NCI-H510A treated with DMSO at 0.1 percent for 48 hours (cell line): ENCODE measurements at places on chromosomes 12 and 14.

DNA sequence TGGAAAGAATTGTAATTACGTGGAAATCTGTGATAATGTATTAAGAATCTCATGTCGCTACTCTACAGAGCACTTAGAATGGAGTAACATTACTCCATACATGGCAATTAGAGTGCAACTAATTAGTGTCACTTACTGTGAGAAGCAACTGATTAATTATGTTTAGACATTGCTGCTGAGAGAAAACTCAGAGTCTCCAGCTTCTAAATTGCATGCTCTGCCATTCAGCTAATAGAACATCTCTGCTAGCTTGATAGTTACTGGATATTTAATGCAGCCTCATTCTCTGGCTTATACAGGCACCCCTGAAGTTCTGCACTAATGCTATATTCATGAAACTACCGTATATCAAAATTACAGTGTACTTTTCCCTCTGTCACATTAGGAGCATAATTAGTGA lies 338.4 kb downstream of the ADAMTS20 start:
- no peak for DNase-seq

- DNase-seq, result no peak
Measured at GRCh38 chr14:25826105-25826504, 771.7 kb downstream of the NOVA1 start.

- DNase-seq, result no peak
Measured at GRCh38 chr12:28681980-28682379, 467.1 kb upstream of the FAR2 start.

GRCh38 chr14:44995196-44995595 lies 33.2 kb downstream of the TOGARAM1 start:
- no peak for DNase-seq

GRCh38 chr12:46267825-46268582 lies 839 bp downstream of the SLC38A1 start:
- peak; percentile 72 for DNase-seq

GRCh38 chr14:20551606-20552005 lies 9.2 kb downstream of the RNASE9 start:
- no peak for DNase-seq

GRCh38 chr12:123655420-123655819 lies 15.5 kb upstream of the TCTN2 start:
- DNase-seq, result no peak

DNA sequence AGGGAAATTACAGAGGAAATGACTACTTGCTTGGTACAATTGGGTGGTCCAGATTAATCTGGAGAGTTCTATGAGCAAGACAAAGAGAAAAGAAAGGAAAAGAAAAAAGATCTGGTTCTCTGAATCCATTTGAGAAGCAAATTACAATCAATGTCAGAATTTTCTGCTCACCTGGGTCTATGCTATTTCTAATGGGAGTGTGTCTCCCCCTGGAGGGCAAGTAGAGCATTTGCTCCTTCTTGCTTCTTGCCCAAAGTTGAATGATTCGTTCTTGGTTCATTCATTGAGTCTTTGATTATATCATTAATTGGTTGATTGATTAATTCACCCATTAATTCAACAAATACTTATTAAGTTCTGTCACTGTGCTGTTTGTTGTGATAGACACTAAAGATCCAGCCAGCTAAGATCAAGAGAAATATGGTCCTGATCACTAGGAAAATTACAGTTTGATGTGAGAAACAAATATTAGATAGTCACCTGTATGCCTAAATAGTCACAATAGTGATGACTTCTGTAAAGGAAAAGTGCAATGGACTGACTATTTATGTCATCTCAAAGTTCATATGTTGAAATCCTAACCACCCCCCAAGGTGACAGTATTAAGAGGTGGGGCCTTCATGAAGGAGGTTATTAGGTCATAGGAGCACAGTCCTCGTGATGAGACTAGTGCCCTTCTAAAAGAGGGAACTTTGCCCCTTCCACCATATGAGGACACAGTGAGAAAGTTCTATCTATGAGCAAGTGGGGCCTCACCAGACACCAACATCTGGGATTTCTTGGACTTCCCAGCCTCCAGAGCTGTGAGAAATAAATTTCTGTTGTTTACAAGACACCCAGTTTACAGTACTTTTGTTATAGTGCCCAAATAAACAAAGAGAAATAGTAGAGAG lies 8.0 kb upstream of the ASB8 start:
- peak; percentile 40 for DNase-seq

DNA sequence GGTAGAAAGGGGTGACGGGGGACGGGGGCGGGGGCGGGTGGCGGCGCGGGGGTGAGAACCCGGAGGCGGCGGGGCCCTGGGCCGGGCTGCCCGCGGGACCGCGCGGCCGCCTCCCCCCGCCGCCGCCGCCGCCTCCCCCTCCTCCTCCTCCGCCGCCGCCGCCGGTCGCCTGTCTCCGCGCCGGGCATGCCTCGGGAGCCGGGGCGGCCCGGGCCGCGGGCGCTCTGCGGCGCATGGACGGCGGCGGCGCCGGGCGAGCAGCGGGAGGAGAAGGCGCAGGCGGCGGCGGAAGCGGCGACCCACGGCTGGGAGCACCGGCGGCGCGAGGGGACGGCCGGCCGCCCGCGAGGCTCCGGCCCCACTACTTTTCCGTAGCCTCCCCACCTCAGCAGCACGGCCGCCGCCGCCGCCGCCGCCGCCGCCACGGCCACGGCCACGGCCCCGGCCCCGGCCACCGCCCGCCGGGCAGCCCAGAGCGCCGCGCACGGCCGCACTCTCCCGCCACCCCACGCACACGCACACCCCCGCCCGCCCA lies at the start of gene NPAS3:
NPAS3 (plus strand) TSS at position 161 of the 535 bp plus-strand sequence.
- DNase-seq, result no peak

DNA sequence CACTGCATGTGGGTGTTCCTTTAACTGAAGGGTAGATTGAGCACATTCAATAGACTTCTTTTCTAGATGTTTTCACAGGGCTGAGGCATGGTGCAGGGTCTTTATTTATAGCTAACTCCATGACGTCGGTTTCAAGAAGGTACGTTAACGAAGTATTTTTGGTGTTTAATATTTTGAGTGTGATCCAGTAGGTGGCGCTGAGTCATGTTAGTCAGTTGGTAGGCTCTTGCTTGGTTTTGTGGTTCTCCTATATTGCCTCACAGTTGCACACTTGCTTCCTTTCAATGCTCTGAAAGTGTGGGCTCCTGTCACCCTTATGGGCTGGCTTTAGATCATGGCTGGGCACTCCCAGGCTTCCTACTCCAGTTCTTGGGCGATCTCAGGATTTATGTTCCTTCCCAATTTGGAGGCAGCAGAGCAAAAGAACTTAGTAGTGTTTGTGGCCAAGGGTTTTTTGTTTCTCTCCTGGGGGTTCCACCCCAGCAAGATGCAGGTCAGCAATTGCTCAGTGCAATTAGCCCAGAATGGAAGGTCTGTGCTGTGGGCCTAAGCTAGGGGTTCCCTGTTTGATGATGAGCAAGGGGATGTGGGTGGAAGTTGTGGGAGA lies 471.6 kb upstream of the FOXG1 start:
- DNase-seq, result no peak

GRCh38 chr12:114967151-114967550 lies 283.2 kb upstream of the TBX3 start:
- no peak for DNase-seq

DNA sequence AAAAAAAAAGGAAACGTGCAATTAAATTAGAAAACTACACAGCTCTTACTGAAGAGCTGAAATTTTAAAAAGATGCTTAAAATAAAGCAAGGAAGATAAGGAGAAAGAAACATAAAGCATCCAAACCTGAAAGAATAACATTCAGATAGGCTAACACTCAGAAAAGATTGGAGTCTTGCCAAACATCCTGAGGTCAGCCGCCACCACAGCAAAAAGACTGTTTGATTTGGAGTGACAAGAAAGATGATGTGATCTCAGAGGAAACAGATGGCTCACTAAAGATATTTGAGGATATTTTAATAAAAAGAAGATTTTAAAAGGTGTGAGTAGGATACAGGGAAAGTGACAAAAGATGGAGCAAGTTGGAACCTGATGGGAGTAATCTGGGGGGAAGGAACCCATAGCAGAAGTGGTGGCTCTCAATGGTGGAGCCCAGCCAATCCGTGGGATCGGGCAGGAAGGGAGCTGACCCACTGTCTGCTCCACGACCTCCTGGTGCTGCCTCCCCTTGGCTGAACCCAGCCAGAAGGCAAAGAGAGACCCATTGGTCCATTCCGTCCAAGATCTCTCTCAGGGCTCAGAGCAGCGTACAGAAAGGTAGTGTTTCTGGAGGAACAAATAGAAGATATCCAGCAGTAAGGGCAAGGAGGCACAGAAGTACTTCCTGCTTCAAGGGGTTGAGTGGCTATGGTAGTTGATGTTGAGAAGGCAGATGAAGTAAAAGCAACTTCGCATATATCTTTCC lies 469.6 kb downstream of the RGS6 start:
- DNase-seq, result no peak

- DNase-seq, result no peak
Measured at GRCh38 chr12:105233041-105233905, 2.7 kb downstream of the APPL2 start.

DNA sequence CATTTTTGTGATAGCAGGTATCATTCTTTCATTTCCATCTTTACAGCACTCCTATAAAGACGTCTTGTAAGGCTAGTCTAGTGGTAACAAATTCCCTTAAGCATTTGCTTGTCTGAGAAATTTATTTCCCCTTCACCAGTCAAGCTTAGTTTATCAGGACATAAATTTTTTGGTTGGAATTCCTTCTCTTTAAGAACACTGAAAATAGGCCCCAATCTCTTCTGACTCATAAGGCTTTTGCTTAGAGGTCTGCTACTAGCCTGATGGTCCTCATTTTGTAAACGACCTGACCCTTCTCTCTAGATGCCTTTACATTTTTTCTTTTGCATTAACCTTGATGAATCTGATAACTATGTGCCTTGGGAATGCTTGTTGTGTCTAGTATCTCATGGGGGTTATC lies 20.3 kb downstream of the OLR1 start:
- no peak for DNase-seq

- DNase-seq, result no peak
Measured at GRCh38 chr14:39452680-39453079, 20.4 kb upstream of the FBXO33 start.

DNA sequence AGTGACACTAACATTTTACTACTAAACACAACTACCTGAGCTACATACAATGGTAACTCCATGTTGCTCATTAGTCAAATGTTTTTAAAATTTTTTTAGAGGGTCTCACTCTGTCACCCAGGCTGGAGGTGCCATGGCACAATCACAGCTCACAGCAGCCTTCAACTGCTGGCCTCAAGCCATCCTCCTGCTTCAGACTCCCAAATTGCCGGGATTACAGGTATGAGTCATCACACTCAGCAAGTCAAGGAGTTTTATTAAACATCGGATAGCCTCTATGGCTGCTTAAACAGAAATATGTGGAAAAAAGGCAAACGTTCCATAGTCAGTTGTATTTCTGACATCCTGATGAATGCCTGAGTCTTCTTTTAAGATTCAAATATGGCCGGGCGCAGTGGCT lies 11.1 kb upstream of the NPFF start:
- no peak for DNase-seq

DNA sequence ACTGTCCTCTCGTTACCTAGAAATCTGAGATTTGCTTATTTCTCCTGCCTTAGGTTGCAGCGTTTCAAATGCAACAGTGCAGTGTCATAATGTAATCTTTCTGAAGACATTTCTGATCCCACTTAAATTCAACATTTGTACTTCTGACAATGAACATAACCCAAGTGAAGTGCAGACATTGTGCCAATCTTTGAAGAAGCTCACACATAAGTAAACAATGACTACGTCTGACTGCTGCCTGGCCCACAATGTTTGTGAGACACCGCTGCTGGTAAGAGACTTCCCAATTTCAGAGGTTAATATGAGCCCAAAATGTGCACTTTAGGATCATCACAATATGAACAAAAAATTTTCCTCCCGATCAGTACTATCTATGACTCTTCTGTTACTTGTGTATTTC lies 84.6 kb upstream of the BCL2L14 start:
- no peak for DNase-seq

DNA sequence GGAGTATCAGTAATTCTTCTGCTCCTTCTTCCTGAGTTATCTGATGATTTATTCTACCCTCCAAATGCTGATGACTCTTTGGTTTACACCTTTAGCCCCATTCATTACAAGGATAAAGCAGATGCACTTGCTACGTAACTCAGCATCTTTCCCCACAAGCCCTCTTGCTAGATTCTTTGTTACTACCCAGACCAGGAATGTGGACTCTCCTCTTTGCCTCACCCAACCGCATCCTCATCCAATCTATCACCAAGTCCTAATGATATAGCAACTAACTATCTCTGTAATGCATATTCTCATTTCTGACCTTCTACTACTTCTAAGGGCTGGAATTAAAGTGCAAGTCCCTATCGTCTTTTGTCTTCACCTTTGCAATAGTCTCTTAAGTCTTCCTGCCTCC lies 9.2 kb downstream of the KRT1 start:
- no peak for DNase-seq

GRCh38 chr14:93892923-93893558 lies 34.1 kb upstream of the FAM181A start:
- DNase-seq, result peak; percentile 33

- DNase-seq, result no peak
Measured at GRCh38 chr14:69471916-69472315, 12.6 kb upstream of the PLEKHD1 start.

DNA sequence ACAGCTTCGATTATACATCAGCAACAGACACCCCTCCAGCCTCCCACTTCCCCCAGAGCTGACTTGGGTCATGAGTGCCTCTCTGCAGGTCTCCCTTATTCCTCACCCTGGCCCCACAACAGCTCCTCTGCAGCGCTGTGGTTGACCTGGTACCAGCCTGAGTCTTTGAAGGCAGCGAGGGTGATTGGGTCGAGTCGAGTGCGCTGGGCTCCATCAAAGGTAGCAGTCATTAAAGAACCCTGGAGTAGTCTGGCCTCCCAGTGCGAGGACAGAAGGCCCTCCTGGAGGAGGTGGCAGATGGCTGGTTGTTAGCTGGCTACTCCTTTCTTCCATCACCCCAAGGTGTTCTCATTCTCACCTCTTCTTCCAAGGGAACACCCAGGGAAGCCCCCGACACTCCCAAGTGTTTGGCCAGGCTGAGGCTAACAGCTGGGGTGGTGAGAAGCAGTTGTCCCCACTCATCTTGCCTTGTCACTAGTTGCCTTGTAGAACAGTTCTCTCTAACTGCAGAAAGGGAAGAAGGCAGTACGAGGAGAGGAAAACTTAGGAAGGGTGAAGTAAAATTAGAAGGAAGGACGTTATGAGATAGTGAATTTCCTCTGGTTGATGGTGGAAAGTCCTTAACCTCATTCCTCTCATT lies 2.7 kb downstream of the CIROP start:
- DNase-seq, result no peak

- DNase-seq, result peak; percentile 59
Measured at GRCh38 chr12:79415746-79416435, 274.9 kb downstream of the PAWR start.
